ENCODE measurements at places on chromosomes 4 and X.

DNA sequence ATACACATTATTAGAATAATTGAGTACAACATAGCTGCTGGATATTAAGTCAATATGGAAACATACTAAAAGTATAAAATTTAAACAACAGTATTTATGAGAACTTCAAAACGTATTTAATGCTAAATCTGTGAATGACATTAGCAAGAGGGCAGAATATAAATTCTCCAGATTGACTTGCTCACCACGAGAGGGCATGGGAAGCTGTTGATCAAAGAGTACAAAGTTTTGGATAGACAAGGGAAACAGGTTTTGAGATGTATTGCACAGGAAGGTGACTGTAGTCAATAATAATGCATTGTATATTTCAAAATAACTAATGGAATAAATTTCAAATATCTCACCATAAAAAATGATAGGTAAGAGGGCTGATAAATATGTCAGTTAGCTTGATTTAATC, 768.2 kb downstream of the CENPC start:
- DNase-seq: no peak

DNA sequence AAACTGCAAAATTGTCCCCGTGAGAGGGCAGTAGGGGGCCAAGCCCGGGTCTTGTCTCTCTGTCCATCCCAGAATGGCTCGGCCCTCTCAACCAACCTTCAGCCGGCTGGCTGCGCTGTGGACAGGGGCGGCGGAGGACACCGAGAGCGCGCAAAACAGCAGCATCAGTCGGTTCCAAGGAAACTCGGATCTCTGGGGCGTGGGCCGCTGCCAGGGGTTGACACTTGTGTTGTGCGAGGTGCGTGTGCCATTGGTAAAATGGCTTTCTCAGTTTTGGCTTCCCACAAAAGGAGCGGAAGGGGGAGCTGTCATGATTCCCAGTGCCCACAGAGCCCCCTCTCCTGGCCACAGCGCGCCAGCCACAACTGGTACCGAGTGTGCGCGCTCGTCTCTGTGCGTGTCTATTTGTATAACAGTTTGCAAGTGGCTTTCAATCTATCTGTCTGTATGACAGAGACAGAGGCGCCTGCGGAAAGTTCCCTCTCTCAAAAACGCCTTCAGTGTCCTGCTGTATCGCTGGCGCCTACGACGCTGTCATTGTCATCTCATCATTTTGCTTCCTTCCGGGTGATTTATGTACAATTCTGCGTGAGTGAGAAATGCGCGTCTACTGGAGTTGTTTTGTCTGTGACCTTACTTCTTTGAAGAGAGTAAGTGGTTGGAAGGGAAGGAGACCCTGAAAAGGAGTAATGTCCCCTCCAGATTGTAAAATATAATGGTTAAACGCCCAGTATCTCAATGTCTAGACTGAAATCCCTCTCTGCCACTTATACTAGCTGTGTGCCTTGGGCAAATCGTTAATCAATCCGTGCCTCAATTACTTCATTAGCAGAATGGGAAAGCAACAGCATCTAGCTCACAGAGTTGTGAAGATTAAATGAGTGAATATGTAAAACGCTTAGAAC, 1.8 kb downstream of the DKK2 start:
- DNase-seq: peak; percentile 79

- peak; percentile 19 for DNase-seq
Observed at GRCh38 chrX:135625995-135626394, 87.4 kb upstream of the CT45A1 start.

- DNase-seq: no peak
Observed at GRCh38 chr4:150948074-150948473, 67.0 kb downstream of the LRBA start.

DNA sequence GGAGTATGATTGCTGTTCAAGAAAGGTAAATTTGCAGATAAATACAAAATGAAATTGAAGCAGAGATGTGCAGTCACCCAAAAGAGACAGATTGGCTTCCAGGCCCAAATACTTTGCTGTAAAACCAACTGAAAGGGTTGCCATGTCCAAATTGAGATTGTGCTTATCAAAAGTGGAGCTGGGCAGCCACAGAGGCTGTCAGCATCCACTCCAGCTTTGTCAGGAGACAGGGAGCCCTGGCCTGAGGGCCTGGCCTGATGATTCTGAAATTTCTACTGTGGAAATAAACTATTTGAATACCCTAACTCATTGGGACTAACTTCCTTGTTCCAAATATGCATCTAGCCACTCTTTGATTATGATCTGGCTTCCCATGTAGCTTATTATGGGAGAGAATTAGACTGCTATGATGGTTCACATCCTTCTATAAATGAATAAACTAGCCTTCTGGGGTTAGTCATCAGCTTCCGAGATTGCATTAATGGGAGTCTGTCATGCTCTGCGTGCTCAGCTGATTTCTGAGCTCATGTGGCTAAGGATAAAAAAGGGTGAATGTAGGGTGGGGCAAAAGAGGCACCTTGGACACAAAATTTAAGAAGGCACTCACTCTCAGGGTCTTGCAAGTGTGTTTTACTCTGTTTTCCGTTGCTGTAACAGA, 48.2 kb downstream of the SLC34A2 start:
- no peak for DNase-seq

- peak; percentile 9 for DNase-seq
Observed at GRCh38 chr4:109334129-109335105, 32.0 kb upstream of the COL25A1 start.

DNA sequence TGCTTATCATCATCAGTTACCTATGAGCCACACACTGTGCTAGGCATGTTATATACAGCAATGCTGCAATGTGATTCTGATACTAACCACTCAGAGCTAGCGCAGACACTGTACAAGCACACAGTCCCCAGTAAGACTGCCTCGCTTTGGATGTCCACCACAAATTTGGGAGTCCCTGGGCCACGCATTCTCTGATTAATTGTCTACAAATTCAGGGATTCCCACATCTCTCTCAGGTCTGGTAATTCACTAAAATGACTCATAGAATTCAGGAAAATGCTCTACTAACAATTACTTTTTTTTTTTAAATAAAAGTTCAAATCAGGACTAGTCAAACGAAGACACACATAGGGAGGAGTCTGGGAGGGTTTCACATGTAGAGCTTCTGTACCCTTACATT, 652.1 kb upstream of the AADAT start:
- no peak for DNase-seq

GRCh38 chrX:65859299-65859698, 180.6 kb downstream of the VSIG4 start:
- DNase-seq: no peak

GRCh38 chr4:8352368-8353157, 83.0 kb downstream of the HTRA3 start:
- DNase-seq: no peak

GRCh38 chr4:99832758-99833157, 16.1 kb downstream of the DAPP1 start:
- no peak for DNase-seq

DNA sequence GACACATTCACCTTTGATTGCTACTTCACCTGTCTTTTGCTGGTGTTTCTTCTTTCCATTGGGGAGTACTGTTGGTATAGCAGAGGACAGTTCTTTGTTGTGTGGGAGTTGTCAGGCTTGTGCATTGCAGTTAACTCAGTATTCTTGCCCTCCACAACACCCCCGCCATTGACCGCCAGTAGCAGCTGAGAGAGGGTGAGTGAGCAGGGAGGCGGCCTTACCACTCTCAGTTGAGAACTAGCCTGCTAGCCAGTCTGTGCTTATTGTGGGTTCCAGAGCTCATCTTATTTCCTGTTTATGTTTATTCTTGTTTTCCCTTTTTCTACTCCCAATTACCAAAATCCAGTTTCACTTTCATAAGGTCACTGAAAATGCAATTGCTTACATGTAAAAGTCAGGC, 52.2 kb downstream of the STIM2 start:
- DNase-seq: no peak

GRCh38 chr4:24640366-24640765, 56.0 kb upstream of the DHX15 start:
- DNase-seq: no peak

DNA sequence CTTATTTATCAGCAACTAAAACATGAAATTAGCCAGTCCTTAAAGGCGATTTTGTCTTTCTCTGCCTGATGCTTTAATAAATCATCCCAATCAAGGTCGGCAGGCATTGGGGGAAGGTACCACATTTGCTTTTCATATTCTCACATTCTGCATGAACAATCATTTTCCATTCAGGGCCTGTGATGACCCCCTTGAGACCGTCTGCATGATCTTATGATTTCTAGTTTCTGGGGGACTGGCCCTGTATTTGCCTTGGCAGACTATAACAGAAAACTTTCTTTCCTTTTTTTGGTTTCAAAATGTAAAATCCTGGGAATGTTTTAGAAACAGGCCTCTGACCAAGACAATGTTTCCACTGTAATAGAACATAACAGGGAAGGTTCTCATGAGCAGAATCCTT, 296.8 kb downstream of the IDS start:
- DNase-seq: peak; percentile 12

GRCh38 chr4:112036886-112037285, 108.4 kb upstream of the FAM241A start:
- DNase-seq: no peak

DNA sequence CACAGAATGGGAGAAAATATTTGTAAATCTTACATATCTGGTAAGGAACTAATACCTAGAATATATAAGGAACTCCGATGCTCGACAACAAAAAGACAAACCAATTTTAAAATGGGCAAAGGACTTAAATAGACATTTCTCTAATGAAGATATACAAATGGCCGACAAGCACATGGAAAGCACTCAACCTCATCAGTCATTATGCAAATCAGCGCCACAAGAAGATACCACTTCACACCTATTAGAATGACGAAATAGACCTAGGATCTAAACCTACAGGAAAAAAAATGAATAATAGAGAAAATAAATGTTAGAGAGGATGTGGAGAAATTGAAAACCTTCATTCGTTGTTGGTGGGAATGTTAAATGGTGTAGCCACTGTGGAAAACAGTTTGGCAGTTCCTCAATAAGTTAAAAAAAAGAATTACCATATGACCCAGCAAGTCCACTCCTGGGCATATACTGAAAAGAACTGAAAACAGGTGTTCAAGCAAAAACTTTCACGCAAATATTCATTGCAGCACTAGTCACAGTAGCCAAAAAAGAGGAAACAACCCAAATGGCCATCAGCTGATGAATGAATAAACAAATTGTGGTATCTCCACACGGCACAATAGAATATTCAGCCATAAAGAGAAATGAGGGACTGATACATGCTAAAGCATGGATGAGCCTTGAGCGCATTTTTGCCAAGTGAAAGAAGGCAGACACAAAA, 57.3 kb upstream of the WDR19 start:
- no peak for DNase-seq

- DNase-seq: no peak
Observed at GRCh38 chrX:140163371-140164159, 198.2 kb upstream of the CXorf66 start.

- peak; percentile 54 for DNase-seq
Observed at GRCh38 chrX:129654652-129655546, at the start of gene APLN. APLN (minus strand) TSS chrX:129654956; CDS start chrX:129654630, 326 bp downstream.

- DNase-seq: peak; percentile 65
Observed at GRCh38 chr4:118994030-118994429, 105.4 kb downstream of the SYNPO2 start.

DNA sequence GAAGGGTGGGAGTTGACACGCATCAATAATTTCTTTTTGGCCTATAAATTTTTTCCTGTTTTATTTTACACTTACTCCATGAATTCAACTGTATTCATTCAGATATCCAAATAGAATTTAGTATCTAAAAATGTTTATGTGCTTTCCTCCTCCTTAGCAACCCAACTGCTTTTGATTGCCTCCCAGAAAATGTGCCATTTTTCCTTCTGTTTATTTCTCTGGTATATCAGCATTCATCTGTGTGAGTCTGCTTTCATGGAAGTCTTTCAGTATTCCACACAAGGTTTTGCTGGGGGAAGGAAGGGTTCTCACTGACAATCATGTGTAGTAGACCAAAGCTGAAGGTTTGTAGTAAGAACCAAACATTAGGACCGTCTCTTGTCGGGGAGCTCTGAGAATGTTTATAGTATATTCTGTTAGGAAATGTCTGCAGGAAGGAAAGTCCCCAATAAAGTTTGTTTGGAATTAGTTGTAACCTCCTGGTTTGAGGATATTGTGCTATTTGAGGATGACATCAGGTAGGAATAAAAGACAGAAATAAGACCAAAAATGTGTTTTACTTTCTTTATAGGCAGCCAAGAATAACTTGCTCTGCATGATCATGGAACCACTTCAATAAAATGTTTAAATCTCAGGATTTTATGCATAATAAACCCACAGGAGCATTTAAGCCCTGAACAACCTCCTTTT, 673.6 kb upstream of the INTU start:
- DNase-seq: no peak

DNA sequence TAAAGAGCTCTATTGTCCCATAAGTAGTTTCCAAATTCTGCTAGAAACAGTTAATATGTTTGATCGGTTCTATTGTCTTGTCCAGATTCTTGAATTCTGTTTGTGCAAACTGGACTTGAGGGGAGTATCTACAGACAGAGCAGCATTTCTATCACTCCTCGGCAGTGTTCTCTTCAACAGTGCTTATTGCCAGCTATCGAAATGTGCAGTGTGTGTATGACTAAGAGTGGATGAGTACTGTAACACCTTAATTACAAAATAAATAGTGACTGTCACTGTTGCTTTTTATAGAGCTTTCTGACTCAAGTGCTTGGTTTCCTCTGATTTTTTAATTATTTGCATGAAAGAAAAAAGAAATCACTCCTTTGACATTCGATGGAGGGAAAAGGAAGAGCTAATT, 274.6 kb downstream of the RPA4 start:
- DNase-seq: no peak

DNA sequence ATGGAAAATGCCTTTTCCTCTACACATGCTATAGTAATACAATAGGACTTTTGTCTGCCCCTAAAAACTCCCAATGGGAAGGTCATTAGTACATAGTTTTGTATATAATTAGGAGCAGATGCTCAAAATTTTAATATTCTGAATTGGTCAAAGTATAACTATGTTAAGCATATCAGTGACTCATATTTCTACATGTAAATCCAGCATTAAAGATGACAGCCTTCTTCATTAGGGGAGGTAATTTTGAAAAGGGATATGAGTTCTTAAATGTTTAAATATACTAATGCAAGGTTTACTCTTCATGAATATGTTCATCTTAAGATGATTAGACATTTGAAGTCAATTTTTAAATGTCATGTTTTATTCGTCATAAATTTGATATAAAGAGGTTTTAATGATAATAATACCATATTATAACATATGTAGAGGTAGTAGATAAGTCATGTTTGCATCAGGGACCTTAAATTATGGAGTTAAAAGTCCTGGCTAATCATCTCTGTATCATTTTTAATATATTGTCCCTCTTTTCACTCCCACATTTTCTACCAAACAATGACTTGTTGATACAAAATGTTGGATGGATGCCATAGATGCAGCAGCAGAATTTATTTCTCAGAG, 218.8 kb downstream of the STPG2 start:
- no peak for DNase-seq

DNA sequence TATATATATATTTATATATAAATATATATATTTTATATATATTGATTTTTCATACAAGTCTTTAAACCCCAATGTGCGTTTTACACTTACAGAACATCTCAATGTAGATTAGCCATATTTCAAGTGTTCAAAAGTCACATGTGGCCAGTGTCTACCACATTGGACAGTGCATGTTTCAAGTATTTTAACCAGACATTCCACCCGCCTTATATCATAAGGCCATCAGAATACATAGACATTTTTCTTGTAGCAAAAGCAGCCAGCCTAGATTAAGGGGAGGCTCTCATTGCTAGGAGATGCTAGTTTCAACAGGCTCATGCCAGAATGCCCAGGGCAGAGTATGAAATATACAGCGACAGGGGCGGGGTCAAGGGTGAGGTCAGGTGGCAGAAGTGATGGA, 202.0 kb downstream of the NR3C2 start:
- no peak for DNase-seq

GRCh38 chr4:72471816-72472215, 97.2 kb downstream of the ADAMTS3 start:
- no peak for DNase-seq

- no peak for DNase-seq
Observed at GRCh38 chr4:73874386-73874785, 5.2 kb downstream of the CXCL1 start.

Data from tongue (tissue), 3 donors.